ENCODE measurements at places on chromosomes 2 and 18.

- peak; percentile 85 for DNase-seq
Observed at GRCh38 chr2:100580367-100581276, 17.8 kb downstream of the PDCL3 start.

GRCh38 chr2:207833251-207833751 is 63.6 kb upstream of the FZD5 start:
- DNase-seq: no peak

GRCh38 chr2:143231254-143231645 is 102.0 kb downstream of the ARHGAP15 start:
- DNase-seq: no peak

DNA sequence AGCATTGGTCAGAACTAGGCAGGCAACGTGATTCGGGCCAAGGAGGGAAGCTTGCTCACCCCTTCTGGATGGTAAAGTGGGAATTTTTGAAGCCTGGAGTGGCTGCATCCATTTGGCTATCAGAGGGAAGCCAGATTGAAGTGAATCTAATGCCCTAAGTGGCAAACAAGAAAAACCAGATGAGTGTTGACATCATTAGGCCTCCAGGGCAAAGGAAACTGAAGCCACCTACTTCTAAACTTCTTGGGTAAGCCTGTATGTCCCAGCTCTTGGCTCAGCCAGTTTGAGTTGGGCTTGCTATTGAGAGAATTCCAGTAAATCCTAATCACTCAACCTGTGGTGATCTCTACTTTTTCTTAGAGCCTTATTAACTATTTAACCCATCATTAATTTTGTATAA is 20.9 kb downstream of the SOX11 start:
- no peak for DNase-seq

DNA sequence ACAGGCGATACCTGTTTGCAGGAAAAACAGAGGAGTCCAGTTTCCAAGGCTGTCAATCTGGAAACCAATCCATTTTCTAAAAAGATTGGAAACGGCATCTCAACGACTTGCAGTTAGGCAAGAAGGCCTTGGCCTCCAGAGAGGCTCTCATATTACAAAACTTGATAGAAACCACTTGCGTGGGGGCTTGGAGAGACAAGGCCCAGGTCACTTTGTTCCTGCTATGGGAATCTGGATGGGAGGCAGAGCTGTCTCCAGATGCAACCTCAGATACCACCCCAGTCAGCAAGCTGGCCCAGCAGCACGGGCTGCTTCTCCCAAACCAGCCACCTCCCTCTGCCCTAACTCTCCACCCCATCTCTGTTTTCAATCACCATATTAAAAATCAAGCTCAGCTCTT is 298.8 kb downstream of the TNS1 start:
- no peak for DNase-seq

GRCh38 chr2:1645761-1646476 is 98.4 kb downstream of the PXDN start:
- DNase-seq: no peak

DNA sequence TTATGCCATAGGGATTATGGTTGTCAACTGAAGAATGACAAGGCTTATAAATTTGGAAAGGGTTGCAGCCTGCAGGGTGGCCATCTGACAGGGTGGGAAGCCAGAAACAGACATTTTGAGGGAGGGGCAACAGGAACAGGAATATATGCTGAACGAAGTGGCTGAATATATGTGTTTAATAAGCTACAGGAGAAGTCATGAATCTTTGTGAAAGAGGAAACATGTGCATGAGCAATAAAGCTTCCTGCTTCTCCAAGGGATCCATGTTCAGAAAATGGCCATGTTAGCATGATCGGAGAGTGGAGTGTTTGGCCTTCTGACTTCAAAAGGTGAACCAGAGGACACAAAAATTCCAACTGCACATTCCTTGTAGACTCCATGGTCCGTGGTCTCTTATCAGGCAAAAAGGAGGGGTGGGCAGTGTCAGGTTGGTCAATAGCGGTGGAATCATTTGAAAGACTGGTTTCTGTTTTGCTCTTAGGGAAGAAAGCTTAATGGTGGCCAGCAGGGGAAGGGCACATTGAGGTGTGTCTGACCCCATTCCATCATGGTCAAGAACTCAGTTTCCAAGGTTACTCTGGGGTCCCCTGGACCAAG is 144.1 kb downstream of the SOCS6 start:
- DNase-seq: peak; percentile 40

GRCh38 chr18:24949908-24950307 is 402.1 kb downstream of the ZNF521 start:
- DNase-seq: no peak

- no peak for DNase-seq
Observed at GRCh38 chr2:96787411-96787810, 26.7 kb downstream of the CNNM4 start.

DNA sequence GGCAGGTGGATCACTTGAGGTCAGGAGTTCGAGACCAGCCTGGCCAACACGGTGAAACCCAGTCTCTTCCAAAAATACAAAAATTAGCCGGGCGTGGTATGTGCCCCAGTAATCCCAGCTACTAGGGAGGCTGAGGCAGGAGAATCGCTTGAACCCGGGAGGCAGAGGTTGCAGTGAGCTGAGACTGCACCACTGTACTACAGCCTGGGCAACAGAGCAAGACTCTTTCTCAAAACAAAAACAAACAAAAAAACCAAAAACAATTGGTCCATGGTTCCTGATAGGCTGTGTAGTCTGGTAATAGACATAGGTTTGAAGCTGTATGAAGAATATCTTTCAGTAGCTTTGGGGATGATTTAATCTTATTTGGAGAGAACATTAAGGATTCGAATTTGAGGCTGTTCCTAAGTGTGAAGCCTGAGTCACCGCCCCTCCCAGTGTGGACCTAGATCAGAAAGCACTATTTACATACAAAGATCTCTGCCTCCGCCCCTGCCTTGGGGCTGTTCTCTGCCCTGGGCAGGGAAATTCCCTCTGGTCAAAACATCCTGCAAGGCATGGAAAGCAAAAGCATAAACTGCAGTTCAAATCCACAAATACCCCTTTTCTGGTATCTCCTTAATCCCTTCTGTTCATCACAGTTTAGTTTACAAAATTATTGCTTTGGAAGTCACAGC is 52.8 kb upstream of the PMAIP1 start:
- DNase-seq: peak; percentile 13

DNA sequence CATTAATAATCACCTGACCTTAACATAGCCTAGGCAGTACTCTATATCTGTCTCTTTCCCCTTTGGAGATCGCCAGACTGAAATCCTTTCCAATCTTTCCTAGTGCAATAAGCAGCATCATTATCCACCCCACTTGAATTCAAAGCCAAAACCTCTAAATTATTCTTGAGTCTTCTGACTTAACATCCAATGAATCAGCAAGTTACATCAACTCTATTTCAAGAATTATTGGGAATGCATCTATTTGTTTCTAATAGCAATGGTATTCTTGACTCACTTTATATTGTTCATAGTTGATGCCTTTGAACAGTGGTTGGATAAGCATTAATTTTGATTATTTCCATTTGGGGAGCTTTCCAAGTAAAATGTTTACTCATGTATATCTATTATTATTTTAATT is 144.8 kb downstream of the ZNF804A start:
- DNase-seq: no peak

DNA sequence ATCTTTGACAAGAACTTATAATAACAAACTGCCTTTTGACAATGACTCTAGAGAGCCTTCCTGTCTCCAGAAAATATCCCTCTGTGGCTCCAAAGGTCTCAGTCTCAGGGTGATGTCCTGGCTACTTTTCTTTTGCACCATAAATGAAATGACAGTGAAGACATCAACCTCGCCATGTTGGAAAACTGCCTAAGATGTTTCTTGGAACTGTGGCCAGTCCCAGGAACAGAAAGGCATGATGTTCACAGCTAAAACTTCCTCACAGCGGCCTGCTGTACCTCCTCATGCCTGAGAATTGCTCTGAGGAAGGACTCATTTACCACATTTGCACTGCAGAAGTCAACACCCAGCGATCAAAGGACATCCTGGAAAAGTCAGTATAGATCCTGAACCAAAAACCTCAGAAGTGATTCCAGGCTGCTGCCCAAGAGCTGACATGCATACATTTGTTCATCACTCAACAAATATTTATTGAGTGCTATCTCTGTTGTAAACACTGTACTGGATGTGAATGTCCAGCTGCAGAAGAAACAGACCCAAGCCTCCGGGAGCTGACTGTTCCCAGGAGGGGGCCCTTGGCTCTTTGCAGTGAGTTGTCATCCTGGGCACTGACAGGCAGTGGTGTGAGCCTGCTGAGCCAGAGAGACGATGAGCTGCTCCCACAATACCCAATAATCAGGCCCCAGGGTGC is 64.3 kb upstream of the ACSL3 start:
- DNase-seq: peak; percentile 22

- DNase-seq: no peak
Observed at GRCh38 chr2:151789055-151789834, 39.0 kb downstream of the ARL5A start.

DNA sequence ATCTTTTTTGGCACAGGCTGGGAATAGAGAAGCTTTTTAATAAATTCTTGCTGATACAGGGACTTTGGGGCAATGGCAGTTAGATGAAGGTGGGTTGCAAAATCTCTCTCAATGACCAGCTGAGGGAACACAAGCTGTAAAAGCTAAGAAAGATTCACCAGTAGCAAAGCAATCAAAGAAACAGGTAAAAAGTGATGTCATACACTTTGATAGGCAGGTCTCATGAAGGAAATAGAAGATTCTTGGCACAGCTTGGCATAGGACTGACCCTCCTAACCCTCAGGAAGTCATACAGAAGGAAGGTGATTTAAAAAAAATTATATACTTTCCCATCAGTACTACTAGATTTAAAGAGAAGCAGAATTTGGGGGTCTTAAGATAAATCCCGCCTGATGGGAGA is 263.6 kb downstream of the LPIN1 start:
- no peak for DNase-seq

DNA sequence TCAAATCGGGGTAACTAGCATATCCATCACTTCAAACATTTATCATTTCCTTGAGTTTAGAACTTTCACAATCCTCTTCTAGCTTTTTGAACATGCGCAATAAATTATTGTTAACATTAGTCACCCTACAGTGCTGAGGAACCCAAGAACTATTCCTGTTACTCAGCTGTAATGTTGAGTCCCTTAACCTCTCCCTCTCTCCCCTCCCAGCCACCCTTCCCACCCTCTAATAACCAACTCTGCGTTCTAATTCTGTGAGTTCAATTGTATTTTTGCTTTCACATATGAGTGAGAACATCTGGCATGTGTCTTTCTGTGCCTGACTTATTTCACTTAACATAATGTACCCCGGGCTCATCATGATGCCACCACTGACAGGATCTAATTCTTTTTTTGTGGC is 78.6 kb upstream of the RANBP2 start:
- DNase-seq: peak; percentile 50

DNA sequence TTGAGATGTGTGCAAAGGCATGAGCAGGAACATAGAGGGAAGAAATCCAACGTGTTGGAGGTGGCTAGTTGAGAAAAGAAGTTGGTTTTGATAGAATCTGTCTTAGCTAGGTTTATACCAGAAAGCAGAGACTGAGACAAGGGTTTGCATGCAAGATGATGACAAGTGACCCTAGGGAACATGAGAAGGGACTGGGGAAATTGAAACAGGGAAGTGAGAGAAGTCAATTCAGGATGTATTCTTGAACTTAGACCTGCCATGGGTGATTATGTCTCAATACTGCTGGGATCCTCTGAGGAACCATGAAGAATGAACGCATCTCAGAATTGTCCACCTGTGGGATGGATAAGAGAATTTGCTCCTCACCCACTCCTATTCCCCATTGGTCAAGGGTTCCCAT is 20.5 kb downstream of the IL36A start:
- DNase-seq: peak; percentile 21

GRCh38 chr2:127887776-127888130 is 2.0 kb upstream of the AMMECR1L start:
- DNase-seq: no peak

DNA sequence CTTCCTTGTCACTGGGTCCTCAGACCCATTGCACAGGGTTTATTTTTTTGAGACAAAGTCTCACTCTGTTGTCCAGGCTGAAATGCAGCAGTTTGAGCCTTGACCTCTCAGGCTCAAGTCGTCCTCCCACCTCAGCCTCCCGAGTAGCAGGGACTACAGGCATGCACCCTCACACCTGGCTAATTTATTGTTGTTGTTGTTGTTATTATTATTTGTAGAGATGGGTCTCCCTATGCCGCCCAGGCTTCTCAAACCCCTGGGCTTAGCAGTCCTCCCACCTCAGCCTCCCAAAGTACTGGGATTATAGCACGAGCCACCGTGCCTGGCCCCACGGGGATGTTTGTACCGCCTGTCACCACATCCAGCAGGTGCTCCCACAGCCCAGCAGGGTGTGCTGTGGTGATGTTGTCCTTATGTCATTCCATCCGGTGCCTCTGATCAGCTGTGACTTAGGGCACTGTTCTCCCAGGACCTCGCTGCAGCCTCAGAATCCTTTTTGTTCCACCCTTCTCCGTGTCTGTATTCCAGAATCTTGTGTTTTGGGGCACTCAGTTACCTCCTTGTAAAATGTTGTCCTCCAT is 182.3 kb downstream of the INO80D start:
- peak; percentile 72 for DNase-seq

DNA sequence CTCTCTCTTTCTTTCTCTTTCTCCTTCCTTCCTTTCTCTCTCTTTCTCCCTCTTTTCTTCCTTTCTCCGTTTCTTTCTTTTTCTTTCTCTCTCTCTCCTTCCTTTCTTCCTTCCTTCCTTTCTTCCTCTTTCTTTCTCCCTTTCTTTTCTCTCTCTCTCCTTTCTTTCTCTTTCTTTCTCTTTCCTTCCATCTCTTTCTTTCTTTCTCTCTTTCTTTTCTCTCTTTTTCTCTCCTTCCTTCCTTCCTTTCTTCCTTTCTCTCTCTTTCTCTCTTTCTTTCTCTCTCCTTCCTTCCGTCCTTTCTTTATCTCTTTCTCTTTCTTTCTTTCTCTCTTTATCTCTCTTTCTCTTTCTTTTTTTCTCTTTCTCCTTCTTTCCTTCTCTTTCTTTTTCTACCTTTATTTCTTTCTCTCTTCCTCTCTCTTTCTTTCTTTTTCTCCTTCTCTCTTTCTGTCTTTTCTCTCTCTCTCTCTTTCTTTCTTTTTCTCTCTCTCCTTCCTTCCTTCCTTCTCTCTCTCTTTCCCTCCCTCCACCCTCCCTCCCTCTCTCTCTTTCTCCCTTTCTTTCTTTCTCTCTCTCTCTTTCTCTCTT is 32.3 kb upstream of the ODC1 start:
- DNase-seq: no peak

DNA sequence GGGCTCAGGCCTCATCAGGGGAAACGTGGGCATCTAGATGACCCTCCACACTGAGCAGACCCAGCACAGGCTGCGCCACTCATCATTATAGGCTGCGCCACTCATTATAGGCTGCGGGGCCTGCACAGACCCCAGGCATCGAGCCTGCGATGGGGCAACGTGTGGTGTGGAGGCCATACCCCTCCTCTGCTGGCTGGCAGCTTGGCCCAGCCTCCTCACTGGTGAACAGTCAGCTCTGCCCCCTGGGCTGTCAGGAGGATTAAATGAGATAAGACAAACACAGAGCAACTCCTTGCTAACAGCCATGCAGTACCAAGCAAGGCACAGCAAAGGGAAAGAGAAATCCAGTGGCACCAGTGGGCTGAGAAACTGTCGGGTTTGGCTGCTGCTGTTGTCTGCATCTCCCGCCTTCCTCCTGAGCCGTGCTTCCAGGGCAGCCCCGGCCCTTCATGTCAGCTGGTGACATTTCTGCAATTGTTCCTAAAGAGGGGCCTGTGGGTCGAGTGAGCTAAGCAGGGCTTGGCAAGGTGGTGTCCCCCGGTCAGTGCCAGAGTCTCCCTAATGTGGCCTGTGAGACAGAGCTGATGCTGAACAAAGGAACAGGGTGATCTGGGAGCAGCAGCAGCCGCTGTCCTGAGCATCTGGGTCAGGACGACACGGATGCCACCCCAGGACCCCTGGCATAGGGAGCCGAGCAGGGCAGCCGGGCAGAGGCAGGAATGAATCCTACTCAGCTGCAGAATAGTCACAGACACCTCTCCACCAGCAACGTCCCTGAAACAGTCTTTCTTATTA is 48.7 kb downstream of the RRM2 start:
- no peak for DNase-seq
